Fibroblast of mammary gland (primary cell): ENCODE measurements at places on chromosomes 2 and 18.
A peak's percentile ranks its signal among the peaks of the same experiment; 100 is the strongest.

GRCh38 chr18:63736876-63737275 is 34.1 kb downstream of the SERPINB11 start:
- DNase-seq: peak; percentile 25

DNA sequence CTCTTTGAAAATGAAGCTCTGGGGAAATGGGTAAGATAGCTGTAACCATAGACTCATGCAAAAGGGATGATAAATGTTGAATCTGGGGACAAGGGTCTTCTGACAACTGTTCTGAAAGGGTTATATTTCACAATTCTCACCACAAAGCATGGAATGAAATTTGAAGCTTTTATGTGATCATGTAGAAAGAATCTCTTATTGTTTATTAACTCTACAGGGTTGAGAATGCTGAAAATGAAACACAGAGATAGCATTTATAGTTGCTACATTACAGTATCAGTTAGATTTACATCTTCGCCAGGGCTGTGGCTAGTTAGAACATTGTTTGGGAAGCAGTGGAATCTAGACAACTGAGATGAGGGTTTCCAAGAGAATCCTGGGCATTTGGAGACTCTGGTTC is 97.4 kb upstream of the LHCGR start:
- DNase-seq: peak; percentile 83

DNA sequence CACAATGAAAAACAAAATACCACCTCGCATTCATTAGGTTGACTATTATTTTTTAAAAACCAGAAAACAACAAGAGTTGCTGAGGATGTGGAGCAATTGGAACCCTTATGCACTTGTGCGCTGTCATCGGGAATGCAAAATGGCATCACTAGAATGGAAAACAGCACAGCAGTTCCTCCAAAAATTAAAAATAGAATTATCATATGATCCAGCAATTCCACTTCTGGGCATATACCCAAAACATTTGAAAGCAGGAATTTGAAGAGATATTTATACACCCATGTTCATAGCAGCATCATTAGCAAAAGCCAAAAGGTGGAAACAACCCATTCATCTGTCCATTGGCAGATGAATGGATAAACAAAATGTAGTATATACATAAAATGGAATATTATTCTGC is 11.9 kb upstream of the NMUR1 start:
- no peak for DNase-seq

DNA sequence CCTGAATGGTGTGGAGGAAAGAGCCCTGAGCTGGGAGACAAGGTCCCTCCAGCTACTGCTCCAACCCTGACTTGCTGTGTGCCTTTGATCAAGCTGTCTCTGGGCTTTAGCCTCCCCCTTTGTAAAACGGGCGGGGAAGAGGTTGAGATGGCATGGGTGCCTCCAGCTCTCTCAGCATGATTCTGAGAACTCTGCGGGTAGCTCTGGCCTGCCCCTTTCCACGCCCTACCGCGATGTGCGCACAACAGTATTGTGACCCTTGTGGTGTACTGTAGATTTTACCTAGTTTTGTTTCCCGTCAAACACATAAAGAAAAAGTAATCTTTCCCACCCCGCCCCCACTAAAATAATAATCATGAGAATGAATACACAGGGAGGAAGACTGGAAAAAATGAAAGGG is 5.3 kb downstream of the CD8A start:
- DNase-seq: no peak

- no peak for DNase-seq
These were observed 217.4 kb downstream of the KCNE4 start for GRCh38 chr2:223269386-223269785.

DNA sequence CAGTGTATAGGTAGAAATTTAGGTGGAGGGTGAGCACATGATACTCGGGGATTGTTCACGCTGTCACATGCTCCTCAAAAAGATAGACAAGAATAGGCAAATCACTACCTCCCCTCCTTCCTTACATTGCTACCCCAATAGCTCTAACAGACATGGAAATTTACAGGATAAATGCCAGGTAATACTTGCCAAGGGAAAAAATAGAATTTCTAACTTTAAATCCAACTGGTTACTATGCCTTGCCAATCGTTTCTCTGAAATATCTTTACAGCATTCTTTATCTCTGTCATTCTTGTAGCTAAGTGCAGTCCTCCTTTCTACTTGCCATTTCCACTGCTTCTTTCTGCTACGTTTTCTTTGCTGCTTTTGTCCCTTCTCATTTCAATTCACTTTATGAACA is 339.8 kb upstream of the ZEB2 start:
- DNase-seq: no peak

DNA sequence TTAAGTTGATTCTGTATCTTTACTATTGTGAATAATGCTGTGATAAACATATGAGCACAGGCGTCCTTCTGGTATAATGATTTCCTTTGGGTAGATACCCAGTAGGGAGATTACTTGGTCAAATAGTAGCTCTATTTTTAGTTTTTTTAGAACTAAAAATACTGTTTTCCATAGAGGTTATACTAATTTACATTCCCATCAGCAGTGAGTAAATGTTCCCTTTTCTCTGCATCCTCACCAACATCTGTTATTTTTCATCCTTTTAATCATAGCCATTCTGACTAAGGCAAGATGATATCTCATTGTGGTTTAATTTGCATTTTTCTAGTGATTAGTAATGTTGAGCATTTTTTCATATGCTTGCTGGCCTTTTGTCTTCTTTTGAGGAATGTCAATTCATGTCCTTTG is 35.1 kb downstream of the PMS1 start:
- peak; percentile 88 for DNase-seq

- peak; percentile 98 for DNase-seq
These were observed 14.1 kb upstream of the CHRNA1 start for GRCh38 chr2:174778085-174778981.

DNA sequence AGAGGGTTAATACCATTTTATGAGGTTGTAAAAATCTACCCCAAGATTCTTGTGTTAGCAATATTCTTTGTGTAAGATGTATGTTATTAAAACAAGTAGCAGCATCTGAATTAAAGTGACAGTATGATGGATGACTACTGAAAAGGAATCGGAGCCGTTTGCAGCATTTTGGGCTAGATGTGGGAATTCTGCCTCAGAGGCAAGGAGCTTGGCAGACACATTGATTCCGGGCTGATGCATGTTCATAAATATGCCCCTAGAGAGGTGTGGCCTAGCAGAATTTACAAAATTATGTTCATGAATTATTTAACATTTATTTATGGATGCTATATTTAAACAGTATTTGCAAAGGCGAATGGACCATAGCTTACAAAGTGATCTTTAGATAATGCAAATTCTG is 389.0 kb upstream of the ETAA1 start:
- no peak for DNase-seq

DNA sequence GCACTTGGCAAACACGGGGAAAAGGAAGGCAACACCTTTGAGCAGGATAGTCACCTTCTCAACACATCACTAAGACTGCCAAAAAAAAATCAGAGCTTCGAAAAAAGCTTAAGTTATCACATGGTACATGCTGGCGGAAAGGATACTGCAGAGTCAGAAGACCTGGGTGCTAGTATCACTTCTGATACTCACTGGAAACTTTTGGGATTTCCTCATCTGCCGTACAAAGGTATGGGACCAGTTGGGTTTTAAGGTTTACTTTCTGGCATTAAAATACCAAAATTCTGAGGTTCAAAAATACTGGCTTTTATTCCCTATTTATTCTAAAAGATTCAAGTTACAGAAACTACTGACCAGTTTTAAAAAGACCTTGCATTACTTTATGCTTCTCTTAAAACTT is 2.9 kb downstream of the SUCLG1 start:
- no peak for DNase-seq

DNA sequence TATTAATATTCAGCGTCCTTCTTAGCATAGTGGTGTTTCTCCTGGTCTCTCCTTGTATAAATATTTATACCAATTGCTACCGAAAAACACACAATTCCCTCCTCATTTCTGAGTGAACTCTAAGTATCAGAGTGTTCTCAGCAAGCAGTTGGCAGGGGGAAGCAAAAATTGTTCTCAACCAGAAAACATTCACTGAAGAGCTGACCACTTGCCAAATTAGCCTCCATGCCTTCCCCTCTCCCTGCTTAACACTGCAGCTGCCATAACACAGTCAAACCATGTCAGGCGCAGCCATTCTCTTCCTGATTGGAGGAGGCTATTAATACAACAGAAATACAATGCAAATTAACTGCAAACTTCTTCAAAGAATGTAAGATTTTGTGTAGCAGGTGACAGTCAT is 105.0 kb downstream of the COL6A3 start:
- DNase-seq: no peak

- DNase-seq: no peak
These were observed 22.4 kb upstream of the SCYGR1 start for GRCh38 chr2:227410191-227410590.

DNA sequence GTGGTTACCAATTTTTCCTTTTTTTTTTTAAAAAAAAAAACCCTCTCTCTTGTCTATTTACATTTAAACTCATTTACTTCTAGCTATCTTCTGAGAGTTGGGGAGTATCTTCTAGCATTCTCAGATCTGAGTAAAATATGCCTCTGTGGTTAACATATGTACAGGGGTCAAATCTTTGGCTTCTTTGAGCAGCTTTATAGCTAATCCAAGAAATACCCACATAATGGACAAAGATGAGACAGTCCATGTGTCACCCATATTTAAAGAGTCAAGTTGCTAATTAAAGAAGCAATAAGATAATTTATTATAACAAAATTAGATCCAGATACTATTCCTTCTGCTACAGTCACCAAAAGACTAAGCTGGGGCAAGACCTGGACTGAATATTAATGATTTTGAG is 139.0 kb upstream of the HNRNPA3 start:
- peak; percentile 7 for DNase-seq

GRCh38 chr2:230933521-230934180 is 8.6 kb upstream of the GPR55 start:
- no peak for DNase-seq

DNA sequence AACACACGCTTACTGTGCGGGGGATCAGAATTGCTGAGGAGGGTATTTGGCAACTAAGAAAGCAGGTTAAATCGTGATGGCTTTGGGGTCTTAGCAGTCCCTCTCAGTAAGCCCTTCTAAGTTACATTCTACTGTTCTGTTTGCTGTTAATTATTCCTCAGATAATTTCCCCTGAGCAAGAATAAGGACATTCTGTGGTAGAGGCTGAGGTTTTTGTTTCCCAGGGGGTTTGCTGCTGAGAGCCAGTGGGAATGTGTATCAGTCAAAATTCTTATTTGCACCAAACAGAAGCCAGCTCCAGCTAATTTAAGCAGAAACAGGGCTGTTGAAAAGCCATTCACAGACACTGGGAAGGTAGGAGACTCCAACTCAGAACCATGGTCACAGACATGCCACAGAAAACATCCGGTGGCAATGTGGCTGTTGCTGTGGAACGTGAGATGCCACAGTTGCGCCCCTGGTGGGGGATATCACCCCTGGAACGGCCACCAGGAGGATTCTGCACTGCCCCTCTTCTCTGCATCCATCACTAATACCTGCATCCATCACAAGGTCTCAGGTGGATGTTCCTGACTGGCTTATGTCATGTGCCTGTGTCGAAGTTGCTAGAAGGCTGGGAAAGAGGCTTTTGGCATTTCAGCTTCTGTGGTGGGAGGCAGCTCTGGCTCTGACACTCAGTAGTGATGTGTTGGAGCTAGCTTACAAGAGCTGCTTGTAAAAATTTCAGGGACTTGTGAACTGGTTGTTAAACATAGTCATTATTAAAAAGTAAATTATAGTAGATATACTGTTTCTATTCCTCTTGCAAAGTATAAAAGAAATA is 23.2 kb downstream of the SLC4A3 start:
- no peak for DNase-seq

- no peak for DNase-seq
These were observed 37.4 kb upstream of the ALPP start for GRCh38 chr2:232341061-232341738.

DNA sequence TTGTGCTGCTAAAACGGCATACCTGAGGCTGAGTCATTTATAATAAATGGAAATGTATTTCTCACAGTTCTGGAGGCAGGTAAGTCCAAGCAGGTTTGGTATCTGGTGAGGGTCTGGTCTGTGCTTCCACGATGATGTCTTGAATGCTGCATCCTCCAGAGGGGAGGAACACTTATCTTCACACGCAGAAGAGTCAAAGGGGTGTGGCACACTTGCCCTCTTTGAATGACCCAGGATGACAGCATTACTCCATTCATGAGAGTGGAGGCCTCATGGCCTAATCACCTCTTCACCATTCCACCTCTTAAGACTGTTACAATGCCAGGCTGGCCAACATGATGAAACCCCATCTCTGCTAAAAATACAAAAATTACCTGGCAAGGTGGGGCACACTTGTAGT is 61.0 kb downstream of the NCAPH start:
- DNase-seq: no peak

DNA sequence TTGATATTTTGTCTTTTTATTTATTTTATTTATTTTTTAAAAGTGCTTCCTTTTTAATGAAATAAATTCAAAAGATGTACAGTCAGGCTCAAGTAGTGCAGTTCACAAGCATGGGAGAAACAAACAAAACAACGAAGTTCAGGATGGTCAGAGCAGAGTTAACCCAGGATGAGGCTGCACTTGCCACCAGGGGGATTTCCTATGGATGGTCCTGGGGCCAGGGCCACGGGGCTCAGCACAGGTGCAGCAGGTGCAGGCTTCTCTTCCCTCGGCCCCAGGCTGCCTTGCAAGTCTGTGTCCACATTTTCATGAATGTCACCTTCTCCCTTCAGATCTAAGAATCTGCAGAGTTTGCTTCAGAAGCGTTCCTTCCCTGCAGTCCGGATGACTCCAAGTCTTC is 76.5 kb downstream of the CDCA7 start:
- DNase-seq: no peak

- DNase-seq: peak; percentile 83
These were observed 144.7 kb downstream of the TRIB2 start for GRCh38 chr2:12861344-12861930.

GRCh38 chr2:56871644-56872043 is 687.9 kb downstream of the CCDC85A start:
- no peak for DNase-seq

DNA sequence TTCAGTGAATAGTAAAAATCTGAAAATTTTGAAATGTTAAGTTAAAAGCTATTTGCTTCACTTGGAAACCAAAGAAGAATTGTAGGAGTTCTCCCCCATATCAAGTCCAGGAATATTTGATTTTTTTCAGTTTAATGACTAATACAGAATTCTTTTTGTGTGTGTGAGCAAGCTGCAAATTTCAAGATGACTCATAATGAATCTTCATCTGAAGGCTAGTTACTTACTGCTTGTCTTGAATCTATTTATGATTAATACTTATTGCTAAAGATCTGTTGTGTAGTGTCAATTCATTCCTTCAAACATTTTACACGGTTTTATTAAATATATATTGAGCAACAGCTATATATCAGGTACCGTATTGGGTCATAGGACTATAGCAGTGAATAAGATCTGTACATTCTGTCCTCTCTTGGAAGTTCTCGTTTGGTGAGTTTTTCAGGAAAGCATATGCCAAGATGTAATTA is 47.8 kb upstream of the CAVIN2 start:
- peak; percentile 93 for DNase-seq

- DNase-seq: peak; percentile 55
These were observed 254.6 kb downstream of the LOXHD1 start for GRCh38 chr18:46402396-46402795.
